ENCODE measurements at places on chromosomes 7 and 10.
A peak's percentile ranks its signal among the peaks of the same experiment; 100 is the strongest.

- no peak for DNase-seq
Observed at GRCh38 chr7:69800495-69800894, 202.2 kb downstream of the AUTS2 start.

DNA sequence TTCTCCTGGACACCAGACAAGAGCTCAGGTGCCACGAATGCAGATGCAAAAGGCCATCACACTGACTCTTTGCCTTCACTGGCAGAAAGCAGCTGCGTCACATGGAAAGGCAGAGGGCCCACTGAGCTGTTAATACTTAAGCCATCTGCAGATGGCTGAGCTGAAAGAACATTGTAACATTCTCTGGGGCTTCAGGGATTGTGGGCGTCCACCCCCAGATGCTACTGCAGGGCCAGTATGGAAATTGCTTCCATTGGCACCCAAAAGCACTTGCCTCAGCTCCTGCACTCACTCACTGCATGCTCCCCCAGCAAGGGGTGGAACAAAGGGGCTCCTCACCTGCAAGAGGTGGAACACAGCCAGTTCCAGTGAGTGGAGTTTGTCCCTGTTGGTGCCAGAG is 1264.6 kb downstream of the REEP3 start:
- DNase-seq = no peak

DNA sequence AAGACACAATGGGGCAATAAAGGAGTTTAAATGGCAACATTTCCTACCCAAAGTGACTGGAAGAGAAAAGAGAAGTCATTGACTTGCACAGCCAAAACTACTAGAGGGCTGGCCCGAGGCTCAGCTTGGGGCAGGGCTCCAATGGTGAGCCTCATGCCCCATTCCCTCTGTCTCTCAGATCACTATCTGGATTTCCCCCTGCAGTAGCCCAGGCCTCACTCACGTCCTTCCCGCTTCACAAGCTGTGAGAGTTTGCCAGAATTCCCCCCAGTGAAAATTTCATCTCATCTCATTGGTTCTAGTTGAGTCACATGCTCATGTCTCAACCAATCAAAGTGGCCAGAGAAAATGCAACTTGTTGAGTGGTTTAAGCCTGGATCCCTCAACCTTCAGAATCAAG is 181.3 kb downstream of the WDR11 start:
- DNase-seq = no peak

DNA sequence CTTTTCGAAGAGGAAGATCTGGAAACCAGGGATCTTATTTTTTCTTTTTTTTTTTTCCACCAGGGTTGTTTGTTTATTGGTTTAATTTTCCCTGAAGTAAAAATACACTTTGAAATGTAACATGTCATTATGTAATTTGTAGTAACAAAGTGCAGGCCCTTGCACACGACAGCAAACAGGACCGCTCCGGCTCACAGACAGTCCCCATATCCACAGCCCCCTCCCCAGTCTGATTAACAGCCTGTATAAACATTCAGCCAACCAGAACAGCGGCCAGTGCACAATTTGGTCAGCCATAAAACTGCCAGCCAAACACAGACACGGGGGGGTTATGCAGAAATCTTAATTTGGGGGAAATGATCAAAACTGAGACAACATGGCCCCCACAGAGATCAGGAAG is 431.6 kb upstream of the NPVF start:
- DNase-seq = no peak

DNA sequence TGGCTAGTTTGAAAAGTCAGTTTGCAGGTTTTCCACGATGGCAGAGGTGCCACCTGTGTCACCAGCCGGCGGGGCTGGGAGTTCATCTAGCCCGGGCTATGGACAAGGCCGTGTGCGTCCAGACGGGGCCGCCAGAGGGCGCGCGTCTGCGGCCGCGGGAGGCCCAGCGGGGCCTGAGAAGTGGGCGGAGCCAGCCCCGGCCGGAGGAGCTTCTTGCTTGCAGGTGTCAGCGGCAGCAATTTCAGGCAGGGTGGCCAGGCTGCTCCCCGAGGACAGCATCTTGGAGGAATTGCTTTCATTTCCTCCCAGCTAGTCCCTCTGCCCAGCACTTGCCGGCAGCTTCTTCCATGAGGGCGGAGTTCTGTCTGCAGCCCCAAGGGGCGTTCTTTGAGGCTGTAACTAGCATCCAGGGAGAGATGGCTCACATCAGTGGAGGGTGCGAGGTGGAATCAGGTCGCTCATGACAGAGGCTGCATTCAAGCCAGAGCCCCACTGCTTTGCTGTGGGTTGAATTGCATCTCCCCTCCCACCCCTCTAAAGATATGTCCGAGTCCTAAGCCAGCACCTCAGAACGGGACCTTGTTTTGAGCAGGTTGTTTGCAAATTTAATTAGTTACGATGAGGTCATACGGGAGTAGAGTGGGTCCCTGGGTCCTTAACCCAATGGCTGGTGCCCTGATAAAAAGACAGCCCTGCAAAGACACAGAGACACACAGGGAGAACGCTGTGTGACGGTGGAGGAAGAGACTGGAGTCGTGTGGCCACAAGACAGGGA is 85.9 kb upstream of the MKI67 start:
- DNase-seq = peak; percentile 50

- DNase-seq = no peak
Observed at GRCh38 chr7:55523366-55523765, 48.9 kb downstream of the VOPP1 start.

Data from stimulated activated CD8-positive, alpha-beta memory T cell treated with anti-CD3 and anti-CD28 coated beads, Interleukin-4, amount 100 ng/mL, for 1 hour (primary cell).